Stimulated activated CD4-positive, alpha-beta T cell treated with anti-CD3 and anti-CD28 coated beads, TNF-alpha, amount 100 ng/mL, for 1 hour (primary cell): ENCODE measurements at places on chromosomes 4 and X.

- no peak for DNase-seq
Measured at GRCh38 chr4:52889354-52889753, 27.2 kb downstream of the RASL11B start.

GRCh38 chr4:92235731-92236130, 68.0 kb upstream of the GRID2 start:
- no peak for DNase-seq

GRCh38 chr4:10275696-10276095, 159.1 kb upstream of the WDR1 start:
- no peak for DNase-seq

DNA sequence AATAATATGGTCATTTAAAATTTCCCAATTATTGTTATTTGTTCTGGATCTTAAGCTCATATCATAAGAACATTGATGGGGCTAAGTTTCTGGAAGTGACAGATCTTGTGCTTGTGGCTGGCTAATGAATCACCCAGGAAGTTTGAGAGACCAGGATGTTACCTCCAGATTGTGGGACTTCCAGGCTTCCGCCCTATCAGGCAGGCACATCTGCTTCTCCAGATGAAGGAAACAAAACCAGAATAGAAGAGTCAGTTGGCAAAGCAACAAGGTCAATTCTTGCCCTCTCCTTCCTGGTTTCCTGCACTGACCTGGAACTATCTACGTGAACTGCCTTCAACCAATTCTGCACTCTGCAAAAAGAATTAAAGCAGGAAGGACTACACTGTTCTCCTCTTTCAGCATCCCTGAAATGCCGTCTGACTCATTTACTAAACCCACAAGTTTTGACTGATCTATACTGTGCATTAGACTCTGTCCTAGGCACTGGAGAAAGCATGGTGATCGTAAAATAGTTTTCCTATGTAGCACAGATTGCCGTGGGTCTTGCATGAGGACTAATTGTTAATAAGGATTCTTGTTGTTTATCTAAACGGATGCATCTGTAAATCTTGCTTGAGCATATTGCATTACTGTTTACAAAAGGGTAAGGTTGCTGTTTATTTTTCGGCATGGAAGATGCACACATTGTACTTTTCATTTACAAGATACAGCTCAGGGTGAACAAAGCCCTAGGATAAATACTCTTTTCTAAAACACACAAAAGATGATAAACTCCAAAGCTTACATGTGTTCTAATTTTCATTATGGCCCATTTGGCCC, 74.6 kb downstream of the AMELX start:
- DNase-seq, result no peak

DNA sequence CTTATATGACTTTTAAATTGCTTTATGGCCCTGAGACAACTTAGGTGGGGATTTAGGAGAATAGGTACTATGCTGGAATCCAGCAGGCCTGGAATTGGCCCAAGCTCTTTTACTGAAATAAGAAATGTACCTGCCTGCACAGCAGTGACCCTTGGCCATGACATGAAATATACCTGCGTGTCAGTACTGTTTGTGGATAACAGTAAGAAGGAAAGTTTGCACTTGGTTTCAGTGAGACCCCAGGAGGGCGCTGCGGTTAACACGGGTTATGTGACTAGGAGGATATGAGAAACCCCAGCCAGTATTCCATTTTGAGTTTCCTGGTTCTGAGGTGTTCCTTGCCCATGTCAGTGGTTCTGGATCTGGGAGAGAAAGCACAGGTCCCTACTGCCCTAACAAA, 5.3 kb downstream of the MTM1 start:
- DNase-seq, result no peak
